ENCODE measurements at places on chromosomes 1 and 21. TPM values are rescaled to one million over a fixed set of nuclear protein-coding genes. Genes with fewer than 3 reads are reported as not detected.

Gene UAP1
- 132 TPM for total RNA-seq

Gene PDZK1
- total RNA-seq, result 0.26 TPM

Gene CD101
- total RNA-seq, result 0.53 TPM

Gene SMCP
- total RNA-seq, result not detected

Gene CDCA8
- 0.38 TPM for total RNA-seq

Gene CFHR3
- total RNA-seq, result not detected

Gene FCN3
- 0.26 TPM for total RNA-seq

Gene FAM3B
- total RNA-seq, result not detected

Gene SLC2A5
- 0.26 TPM for total RNA-seq

Gene SLAMF9
- total RNA-seq, result 16.6 TPM

Gene NBPF10
- 1.3 TPM for total RNA-seq

Gene ABL2
- 35.8 TPM for total RNA-seq

Gene OR2AK2
- total RNA-seq, result not detected

Gene SPRR1A
- not detected for total RNA-seq

Gene UBL4B
- not detected for total RNA-seq

Gene PLA2G2C
- not detected for total RNA-seq

Gene AGL
- 5.8 TPM for total RNA-seq

Gene TSTD1
- 87.1 TPM for total RNA-seq

Gene BMP8A
- not detected for total RNA-seq

Gene COL24A1
- under 0.01 TPM for total RNA-seq

Gene MYOM3
- under 0.01 TPM for total RNA-seq

Gene AGPAT3
- 40.5 TPM for total RNA-seq

Gene ALX3
- total RNA-seq, result not detected

Gene SLC9C2
- total RNA-seq, result not detected

Gene C1orf105
- not detected for total RNA-seq

Gene SYNC
- total RNA-seq, result 7.6 TPM

Gene LDLRAD1
- 0.26 TPM for total RNA-seq

Gene TMEM200B
- 0.77 TPM for total RNA-seq
